ENCODE measurements at places on chromosomes 6 and 20.

GRCh38 chr6:45420909-45421708 is 43.4 kb upstream of the SUPT3H start:
- DNase-seq, result no peak

DNA sequence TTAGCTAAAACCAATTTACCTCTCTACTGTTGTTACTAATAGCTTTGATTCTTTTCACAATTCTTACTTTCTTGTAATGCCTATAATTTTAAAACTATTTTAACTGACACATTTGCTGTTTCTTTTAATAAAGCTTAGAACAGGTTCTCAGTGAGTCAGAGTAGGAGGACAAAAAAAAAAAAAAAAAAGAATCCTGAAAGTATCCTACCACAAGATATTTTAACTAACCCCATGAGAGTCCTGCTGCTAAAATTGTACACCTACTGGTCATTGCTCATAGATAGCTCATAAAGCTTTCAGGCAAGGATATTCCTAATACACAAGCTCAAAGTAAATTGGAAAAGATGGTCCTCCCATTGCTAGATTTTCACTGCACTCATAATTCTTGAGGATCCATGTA is 301.0 kb downstream of the CENPW start:
- no peak for DNase-seq

- no peak for DNase-seq
Measured at GRCh38 chr6:85081102-85081501, 316.7 kb upstream of the TBX18 start.

- no peak for DNase-seq
Measured at GRCh38 chr6:83153883-83154521, 39.1 kb downstream of the PGM3 start.
